Stimulated activated CD4-positive, alpha-beta T cell treated with anti-CD3 and anti-CD28 coated beads, Interleukin-4, amount 100 ng/mL, for 48 hours (primary cell): ENCODE measurements at places on chromosomes 5 and 9.

DNA sequence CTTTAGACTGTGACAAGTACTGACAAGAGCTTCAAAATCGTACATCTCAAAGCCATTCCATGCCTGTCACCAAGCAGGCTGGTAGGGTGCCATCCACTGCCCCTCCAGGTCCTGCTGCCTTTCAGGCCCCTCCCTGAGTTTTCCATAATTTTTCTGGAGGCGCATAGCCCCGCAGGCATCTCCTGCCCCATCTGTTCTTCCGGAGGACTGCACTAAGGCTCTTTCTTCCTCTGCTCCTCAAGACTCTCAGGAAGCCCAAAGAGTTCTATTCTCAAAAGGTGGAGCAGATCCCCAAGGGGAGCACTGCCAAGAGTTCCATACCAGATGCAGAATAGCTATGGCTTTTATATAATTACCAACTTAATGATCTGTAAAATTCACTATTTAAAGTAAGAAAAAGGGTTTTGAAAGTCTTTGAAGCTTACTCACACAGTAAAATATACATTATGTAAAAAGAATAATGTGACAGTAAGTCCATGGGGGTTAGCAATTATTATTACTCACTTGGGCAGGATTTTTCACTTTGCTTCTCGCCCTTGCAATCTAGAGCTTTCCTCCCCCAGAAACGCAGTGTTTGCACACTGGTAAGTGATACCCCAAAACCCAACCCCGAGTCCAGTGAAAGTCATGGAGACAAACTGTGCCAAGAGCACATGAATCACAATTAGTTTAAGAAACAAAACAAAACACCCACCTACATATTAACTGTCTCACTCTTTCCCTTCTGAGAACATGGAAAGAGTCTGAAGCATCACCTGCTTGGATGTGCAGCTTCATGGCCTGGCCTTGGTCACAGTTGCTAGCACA, 114.1 kb upstream of the DAPK1 start:
- DNase-seq: no peak

DNA sequence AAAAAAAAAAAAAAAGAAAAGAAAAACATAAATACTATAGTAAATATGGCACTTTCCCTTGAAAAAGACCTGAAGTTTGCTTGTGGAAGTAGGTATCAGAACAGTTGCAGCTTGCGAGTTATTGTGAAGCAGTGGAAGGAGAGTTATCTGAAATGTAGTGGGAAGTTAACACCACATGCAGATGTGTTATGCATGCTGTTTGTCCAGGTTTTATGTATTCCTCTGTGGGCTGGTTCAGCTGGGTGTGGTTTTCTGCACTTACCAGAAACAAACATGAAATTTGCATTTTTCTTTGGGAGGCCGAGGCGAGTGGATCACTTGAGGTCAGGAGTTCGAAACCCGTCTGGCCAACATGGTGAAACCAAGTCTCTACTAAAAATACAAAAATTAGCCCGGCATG, 42.1 kb upstream of the CTNNA1 start:
- no peak for DNase-seq

DNA sequence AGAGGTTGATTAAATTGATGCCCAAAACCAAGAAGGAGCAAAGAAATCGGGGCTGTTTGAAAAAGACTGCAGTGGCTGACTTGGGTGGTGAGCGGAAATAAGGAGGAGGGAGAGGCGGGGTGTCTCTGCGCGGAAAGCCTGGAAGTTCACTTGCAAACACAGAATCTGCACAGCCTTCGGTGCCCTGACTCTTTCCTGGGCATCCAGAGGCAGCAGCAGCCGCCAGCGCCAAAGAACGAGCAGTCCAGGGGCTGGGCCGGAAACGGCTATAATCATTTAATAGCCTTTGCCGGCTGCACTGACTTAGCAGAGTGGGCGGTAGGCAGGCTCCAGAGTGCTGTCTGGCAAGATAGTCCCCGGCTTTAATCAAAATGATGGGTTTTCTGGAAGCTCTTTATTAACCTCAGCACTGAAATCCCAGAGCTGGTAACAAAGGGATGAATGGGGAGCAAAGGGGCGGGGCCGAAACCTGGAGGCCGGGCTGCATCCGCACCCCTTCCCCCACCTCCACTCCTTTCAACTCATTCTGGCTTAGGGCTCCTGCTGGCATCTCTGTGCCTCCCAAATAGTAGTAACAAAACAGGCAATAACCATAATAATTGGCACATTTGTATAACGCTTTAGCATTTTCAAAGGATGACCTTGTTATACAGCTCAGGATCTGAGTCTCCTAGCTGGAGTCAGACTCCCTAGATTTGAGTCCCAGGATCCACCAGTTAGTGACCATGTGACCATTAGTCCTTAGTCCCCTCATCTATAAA, 35.7 kb downstream of the PCDHAC2 start:
- no peak for DNase-seq

DNA sequence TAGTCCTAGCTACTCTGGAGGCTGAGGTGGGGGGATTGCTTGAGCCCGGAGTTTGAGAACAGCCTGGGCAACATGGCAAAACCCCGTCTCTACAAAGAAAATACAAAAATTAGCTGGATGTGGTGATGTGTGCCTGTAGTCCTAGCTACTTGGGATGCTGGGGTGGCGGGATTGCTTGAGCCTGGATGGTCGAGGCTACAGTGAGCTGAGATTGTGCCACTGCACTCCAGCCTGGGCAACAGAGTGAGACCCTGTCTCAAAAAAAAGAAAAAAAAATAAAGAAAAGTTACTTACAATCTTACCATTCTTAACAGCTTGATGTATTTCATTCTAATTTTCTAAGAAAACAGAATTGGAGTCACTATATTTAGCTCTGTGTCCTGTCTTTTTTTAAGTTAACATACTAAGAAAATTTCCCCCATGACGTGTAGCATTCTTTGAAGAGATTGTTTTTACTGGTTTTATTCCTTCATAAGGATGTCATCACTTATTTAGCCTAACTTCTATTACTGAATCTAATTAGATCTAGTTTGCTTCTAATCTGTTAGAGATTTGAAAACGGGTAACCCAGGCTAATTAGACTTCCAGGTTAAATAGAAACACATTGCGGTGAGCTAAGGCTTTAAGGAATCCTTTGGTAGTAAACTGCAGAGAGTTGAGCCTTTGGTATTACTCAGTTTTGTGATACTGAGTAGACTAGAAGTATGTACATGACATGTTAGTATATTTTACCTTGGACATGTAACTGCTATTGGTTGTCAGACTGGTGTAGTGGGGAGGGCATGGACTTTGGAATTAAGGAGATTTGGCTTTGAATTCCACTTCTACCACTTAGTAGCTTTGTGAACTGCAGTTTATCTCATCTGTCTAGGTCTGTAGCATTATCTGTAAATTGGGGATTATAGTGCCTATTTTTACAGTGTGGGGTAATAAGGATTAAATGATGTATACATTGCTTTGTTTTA, 24.0 kb downstream of the HSPA4 start:
- DNase-seq: no peak

DNA sequence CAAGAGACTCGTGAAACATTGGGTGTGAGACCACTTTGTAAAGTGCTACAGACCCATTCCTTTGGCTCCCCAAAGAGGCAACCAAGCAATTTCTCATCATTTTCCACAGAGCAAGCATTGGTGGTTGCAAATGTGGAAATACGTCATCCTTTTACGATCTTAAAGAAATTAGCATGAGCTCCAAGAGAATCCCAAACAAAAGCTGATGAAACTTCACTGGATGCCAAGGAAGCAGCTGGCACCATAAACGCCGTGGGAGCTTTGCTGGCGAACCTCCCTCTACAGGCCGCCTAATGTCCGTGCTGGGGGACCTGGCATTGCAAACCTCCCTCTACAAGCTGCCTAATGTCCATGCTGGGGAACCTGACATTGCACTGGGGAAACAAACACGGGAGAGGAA, 432.4 kb downstream of the ACTL7B start:
- no peak for DNase-seq

DNA sequence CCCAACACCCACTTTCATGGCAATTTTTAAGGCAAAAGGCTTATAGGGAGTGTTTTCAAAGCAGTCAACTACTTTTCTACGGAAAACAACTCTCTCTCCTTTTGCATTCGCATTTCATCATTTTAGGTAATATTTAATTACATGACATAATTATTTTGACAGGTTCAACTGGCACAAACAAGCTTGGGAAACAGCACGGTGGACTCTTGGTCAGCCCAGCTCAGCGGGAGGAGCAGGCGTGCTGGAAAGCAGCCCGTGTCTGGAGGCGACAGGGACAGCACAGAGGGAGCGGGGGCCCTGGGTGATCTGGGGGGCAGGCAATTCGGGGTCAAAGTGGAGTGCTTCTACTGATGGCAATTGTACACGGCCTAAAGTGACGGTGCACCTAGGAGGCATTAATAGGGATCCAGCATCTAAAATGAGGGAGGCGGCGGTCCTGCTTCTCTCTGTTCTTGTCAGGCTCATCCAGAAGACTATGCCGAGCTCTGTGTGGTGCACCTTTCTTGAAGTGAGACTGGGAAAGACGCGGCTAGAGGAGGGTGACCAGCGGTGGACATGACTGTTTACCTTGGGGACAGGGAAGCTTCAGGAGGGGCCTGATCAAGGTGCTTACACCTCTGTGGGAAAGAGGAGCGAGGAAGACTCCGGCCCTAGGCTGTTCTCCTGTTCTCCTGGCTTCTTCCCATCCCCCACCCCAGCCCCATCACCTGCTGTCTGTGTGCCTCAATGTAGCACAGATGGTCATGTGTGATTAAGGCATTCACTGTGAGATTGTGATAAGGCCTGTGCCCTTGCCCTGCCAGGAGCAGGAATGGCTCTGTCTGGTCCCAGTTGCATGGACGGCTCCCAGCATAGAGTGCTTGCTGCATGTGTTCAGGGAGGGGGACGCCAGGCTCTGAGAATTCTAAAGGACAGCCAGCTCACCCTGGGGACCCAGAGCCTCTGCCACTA, 3.4 kb downstream of the MYMK start:
- DNase-seq: no peak

DNA sequence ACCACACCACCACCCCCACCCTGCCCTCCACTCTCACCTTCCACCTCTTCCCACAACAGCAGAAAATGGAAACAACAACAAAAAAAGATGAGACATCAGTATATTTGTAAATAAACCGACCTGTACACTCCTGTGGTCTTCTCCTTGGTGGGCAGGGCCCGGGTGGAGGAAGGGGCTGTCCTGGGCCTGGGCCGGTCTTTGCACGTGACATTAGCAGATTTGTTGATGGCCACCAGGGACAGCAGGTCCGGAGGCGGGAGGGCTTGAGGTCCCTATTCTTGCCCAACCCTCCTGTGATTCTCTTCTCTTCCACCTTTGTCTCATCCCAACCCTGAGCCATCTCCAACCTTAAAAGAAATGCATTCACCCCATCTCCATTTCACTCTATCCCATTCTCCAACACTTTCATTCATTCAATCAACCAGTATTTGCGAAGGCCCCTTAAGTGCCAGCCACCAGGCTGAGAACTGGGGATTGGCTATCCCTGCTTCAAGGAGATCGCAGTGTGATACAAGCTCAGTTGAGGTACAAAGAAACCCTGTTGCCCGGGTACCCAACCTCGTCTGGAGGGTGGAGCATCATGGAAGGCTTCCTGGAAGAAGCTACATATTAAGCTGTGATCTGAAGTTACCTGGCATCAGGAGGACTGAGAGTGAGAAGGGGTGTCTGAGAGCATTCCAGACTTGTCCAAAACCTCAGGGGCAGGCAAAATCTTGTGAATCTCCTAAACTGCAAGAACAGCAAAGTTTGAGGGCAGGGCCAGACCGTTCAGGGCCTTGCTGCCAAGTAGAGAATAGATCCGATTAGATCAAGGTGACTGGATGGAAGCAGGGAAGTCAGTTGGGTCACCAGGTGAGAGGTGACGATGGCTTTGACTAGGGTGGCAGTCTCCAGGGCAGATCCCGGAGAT, 87.4 kb downstream of the LMX1B start:
- no peak for DNase-seq

DNA sequence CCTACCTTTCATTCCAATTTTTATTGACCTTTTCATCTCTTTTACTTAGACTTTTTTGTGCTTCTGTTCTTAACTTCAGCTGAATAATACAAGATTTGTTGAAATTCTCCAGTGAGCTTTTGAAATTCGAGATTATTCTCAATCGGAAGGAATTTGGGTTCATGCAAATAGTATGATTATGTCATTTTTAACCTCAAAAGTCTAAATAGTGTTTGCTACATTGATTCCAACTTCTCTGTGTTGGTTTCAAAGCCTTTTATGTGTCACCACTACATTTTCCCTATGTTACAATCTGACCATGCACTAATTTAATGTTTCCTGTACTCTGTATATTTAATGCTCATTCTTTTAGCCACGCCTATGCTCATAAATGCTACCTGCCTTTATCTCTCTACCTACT, 44.1 kb downstream of the VPS13A start:
- no peak for DNase-seq

GRCh38 chr5:80406980-80407734, 707 bp upstream of the ZFYVE16 start:
- DNase-seq: no peak
